Endothelial cell (in vitro differentiated cells): ENCODE measurements at places on chromosomes 1 and 21.

- no peak for DNase-seq
These were observed 5.1 kb upstream of the MED18 start for GRCh38 chr1:28323720-28324119.

- no peak for DNase-seq
These were observed 33.6 kb upstream of the TNFSF18 start for GRCh38 chr1:173084292-173084691.

- DNase-seq: no peak
These were observed 216.2 kb downstream of the SETD4 start for GRCh38 chr21:35843911-35844667.

DNA sequence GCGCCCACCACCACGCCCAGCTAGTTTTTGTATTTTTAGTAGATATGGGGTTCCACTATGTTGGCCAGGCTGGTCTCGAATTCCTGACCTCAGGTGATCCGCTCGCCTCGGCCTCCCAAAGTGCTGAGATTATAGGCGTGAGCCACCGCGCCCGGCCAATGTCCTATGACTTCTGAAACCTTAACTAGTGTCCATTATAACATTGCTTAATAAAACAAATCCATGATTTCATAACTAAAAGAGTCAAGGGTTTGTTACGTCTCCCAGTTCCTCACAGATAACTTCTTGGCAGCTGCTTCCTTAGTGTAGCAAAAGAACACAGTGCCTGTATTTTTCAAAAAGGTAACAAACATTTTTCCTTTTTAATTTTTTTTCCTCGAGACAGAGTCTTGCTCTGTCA is 53.6 kb downstream of the FBXO42 start:
- DNase-seq: no peak

DNA sequence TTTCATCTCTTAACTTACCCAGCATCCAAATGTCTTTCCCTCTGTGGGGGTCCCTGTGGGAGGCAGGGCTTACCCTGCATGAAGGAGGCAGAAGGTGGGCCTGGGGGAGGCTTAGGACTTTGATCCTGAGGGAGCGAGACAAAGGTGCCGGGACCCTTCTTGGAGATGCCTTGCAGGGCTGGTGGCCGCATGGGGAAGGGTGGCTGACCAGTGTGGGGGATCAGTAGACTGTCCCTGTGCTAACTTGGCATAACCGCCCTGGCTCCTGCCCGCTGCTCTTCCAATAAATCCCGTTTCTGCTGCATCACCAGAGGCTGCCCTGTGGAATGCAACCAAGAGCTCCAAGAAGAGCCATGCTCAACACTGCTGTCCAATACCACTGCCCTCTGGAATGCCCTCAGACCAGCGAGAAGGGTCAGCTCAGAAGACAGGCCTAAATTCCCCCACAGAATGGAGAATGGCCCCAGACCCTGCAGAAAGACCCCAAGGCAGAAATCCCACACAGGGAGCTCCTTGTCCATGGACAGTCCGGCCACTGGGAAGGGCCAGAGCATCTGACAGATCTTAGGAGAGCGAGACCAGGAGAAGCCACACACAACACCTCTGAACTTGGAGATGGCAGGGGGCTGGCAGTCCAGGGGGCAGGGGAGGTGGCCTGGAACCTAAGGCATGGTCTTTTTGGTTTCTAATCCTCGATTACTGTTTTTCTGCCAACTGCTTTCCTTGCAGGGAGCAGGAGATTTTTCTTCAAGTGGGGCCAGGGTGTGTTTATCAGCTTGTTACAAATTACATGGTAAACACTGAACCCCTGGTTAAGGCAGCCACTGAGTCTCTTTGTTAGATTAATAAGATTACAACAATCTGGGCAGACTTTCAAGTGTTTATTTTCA is 46.7 kb upstream of the DMRTB1 start:
- no peak for DNase-seq

DNA sequence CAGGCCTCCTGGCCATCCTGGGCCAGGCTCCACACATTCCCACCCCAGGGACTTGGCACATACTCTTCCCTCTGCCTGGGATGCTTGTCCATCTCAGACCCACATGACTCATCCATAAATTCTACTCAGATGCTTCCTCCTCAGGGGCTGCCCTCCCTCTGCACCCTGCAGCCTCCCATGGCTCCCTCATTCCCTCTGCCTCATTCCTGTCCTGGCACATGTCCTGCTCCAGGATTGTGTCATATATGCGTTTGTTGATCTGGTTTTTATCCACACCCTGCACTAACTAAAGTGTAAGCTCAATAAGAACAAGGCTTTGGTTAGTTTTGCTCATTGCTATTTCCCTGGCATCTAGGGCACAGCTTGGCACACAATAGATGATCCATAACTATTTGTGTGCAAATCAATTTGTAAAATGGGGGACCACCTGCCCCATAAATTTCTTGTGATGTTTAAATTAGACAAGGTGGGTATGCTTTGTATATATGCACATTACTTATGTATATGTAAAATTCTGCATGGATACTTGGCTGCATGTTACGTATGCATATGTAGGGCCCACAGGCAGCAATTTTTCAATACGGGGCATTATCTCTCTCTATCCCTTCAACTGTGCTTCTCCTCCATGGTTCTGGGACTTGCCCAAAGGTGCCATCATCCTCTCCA is 191.4 kb downstream of the PTPRU start:
- no peak for DNase-seq

- DNase-seq: no peak
These were observed 2603.7 kb upstream of the TPTE start for GRCh38 chr21:7917729-7918128.

DNA sequence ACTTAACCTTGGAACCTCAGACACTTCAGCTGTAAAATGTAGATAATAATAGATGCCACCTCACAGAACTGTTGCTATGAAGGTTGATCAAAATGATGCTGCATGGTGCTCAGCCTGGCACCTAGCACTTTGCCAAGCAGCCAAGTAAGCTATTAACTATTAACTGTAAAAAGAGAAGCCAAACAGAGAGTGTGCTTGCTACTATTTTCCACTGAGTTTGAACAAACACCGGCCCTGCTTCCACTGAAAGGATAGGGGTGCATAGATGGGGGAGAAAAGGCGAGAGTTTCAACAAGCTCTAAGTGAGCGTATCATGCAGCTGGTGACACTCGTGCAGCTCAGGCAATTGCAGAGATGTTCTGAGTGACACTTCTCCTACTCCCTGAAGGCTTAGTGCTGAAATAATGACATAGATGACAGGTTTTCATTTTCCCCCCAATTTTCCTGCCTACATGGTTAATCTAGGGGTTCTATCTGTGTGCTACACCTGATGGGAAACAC is 78.2 kb downstream of the GPR88 start:
- DNase-seq: no peak

GRCh38 chr1:245503548-245503947 is 348.8 kb downstream of the KIF26B start:
- DNase-seq: no peak

DNA sequence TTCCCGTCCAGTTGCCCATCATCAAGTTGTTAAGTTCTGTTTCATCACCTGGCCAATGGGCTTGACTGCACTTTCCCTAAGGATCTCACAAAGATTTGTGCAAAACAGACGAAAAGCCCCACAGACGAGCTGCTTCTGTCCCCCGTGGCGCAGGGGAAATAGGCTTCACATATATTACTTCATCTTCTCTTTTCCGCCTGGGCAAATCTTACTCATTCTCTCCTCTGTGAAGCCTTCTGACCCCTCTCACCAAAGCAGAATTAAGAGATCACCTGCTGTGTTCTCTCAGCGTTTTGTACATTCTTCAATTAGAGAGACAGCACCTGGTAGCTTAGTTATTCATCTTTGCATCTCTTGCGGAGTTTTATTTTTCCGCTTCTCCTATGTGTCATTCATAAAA is 129.8 kb downstream of the IGSF21 start:
- DNase-seq: no peak

DNA sequence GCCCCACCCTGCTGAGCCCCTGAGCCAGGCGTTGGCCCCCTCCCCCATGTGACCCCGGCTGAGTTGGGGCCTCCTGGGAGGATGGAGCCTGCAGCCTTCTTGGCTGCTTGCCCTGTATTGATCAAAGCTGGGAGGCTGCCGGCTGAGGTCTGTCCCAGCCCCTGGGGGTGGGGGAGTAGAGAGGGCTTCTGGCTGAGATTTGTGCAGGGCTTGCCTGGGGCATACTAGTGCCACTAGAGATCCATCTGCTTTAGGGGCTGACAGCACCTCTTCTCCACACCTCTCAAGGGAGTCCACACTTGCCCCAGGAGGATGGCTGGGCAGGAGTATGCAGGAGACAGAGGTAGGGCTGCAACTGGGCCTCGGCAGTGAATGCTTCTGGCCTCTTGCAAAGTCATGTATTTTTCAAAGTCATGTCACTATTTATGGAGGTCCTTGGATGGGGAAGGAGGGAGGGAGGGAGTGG is 53.6 kb upstream of the SSBP3 start:
- DNase-seq: no peak

- no peak for DNase-seq
These were observed 29.7 kb downstream of the MRPL39 start for GRCh38 chr21:25577424-25578055.

DNA sequence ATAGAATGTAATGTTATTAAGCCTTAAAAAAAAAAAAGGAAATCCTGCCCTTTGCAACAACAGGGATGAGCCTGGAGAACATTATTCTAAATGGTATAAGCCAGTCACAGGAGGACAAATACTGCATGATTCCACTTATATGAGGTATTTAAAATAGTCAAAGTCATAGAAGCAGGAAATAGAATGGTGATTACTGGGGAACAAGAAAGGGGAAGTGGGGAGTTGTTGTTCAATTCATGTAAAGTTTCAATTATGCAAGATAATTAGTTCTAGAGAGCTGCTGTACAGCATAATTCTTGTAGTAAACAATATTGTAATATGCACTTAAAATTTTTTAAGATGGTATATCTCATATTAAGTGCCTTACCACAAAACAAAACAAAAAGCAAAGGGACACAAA is 13.2 kb downstream of the FCER1A start:
- no peak for DNase-seq

DNA sequence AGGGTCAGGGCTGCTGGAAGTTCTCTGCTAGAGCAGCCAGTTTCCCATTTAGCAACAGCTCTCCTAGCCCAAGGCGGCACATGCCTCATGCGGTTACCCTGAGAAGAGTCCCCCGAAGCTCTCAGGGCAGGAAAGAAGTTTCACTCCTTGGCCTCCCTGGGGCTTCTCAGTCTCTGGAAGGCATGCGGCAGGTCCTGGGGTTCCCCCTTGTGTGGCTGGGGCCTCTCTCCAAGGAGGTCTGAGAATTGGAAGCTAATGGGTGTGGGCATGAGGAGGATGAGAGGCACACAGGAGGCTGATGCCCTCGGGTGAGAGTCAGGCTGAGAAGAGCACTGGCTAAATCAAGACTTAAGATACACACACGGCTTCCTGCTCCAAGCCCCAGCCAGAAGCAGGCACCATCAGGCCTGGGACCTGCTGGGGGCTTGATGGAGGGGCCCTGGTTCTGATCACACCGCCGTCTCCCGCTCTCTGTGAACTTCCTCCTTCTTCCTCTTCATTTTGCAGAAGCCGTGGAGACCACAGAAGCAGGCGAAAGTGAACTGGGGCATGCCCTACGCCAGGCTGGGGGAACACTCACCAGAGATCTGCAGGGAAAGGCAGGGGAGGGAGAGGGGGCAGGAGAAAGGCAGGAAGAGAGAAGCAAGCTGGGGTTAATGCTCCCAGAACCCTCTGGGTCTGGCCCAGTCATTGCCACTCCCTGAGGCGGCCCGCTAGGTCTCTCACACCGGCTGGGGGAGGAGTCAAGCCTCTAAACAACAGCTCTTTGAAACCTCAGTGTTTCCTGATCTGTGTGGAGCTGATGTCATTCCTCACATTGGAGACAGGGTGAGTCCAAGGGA is 15.1 kb downstream of the BLACAT1 start:
- DNase-seq: peak; percentile 47

GRCh38 chr1:26570287-26570686 is 40.7 kb downstream of the RPS6KA1 start:
- DNase-seq: no peak

DNA sequence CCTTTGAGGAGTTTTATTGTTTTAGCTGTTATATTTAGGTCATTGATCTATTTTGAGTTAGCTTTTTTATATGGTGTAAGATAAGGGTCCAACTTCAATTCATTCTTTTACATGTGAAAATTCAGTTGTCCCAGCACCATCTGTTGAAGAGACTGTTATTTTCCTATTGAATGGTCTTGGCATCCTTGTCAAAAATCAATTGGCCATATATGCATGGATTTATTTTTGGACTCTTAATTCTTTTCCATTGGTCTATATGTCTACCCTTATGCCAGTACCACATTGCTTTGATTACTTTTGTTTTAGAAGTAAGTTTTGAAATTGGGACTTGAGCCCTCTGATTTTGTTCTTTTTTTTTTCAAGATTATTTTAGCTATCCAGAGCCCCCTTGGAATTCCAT is 35.8 kb upstream of the HUNK start:
- no peak for DNase-seq

DNA sequence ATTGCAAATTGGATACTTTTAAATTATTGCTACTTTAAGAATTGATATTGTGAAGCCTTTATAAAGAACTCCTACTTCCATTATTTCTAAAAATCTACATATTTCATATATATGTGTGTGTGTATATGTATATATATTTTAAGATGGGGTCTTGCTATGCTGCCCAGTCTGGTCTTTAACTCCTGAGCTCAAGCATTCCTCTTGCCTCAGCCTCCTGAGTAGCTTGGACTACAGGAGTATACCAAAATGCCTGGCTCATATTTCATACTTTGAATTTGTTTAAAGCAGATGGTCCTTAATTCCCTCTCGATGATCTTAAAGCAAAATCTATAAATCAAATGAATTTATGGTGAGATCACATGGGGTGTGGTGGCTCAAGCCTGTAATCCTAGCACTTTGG is 25.1 kb upstream of the CPLANE2 start:
- DNase-seq: no peak

DNA sequence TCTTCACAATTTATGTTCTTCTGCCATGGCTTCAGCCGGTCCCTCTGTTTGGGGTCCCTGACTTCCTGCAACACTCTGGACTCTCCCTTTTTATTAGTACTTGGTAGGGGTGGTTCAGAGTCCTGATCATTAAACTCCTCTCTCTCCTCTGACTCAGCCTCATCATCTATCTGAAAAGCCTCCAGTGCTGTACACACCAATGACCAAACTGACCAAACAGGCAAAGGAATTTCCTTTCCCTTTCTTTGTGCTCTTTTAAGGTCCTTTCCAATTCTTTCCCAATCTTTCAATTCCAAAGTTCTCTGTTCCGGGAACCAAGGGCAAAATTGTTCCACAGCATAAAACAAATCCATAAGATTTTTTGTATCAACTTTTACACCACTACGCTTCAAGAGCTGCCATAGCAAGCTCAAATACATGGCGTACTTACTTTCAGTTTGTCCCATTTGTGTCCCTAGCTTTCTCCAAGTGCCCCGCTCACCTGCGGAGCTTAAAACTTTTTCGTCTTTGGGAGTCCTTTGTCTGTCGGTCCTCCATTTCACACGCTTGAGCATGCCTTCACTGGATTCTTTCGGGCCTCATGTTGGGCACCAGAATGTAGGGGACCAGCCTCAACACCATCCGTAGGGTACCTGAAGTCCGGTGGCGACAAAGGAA is 9.6 kb downstream of the DAP3 start:
- no peak for DNase-seq

GRCh38 chr1:246801241-246802020 is 77.2 kb downstream of the SCCPDH start:
- no peak for DNase-seq

GRCh38 chr21:34186109-34186719 is 112.8 kb downstream of the MRPS6 start:
- no peak for DNase-seq

- DNase-seq: no peak
These were observed 12.4 kb upstream of the UHMK1 start for GRCh38 chr1:162485236-162485635.

- no peak for DNase-seq
These were observed 56.7 kb downstream of the PTGS2 start for GRCh38 chr1:186623551-186623950.

- DNase-seq: no peak
These were observed 209.5 kb downstream of the RERE start for GRCh38 chr1:8607906-8608305.
